ENCODE measurements at places on chromosomes 6 and 20.

GRCh38 chr6:2919401-2919800 is 16.3 kb upstream of the SERPINB9 start:
- no peaks in the 10 kb centered on the region for H3K4me1 ChIP-seq
- DNase-seq: no peak
- H3K27ac ChIP-seq: no peak overlapping the region
- no peak overlapping the region for H3K4me3 ChIP-seq

GRCh38 chr20:48657426-48658197 is 170.2 kb downstream of the PREX1 start:
- peak; percentile 69 for DNase-seq
- no peak overlapping the region for H3K27ac ChIP-seq
- H3K4me3 ChIP-seq: no peak overlapping the region
- no peaks in the 10 kb centered on the region for H3K36me3 ChIP-seq
- H3K4me1 ChIP-seq: no peaks in the 10 kb centered on the region
- H3K27me3 ChIP-seq: no peaks in the 10 kb centered on the region

GRCh38 chr20:39961637-39962244 is 727.3 kb downstream of the MAFB start:
- no peaks in the 10 kb centered on the region for H3K27me3 ChIP-seq
- no peaks in the 10 kb centered on the region for H3K36me3 ChIP-seq
- DNase-seq: no peak
- no peaks in the 10 kb centered on the region for H3K4me1 ChIP-seq

DNA sequence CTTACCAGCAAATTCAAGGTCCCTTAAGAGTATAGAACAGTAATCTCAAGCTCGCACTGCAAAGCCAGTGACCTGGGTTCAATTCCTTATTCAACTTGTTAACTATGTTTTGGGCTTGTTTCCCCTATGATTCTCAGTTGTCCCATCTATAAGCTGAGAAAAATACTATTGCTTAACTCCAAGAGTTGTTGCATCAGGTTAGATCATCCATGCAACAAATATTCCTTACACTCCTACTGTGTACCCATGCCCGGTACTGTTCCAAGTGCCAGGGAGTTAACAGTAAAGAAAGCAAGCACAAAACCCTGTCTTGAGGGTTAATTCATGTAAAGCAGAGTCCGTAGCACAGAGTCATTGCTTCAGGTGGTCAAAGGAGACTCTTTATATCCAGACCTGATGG is 247.3 kb downstream of the MAFB start:
- no peaks in the 10 kb centered on the region for H3K4me1 ChIP-seq
- no peak for DNase-seq
- H3K27ac ChIP-seq: no peak overlapping the region
- no peak overlapping the region for H3K4me3 ChIP-seq
- H3K27me3 ChIP-seq: no peaks in the 10 kb centered on the region
- H3K36me3 ChIP-seq: no peaks in the 10 kb centered on the region

DNA sequence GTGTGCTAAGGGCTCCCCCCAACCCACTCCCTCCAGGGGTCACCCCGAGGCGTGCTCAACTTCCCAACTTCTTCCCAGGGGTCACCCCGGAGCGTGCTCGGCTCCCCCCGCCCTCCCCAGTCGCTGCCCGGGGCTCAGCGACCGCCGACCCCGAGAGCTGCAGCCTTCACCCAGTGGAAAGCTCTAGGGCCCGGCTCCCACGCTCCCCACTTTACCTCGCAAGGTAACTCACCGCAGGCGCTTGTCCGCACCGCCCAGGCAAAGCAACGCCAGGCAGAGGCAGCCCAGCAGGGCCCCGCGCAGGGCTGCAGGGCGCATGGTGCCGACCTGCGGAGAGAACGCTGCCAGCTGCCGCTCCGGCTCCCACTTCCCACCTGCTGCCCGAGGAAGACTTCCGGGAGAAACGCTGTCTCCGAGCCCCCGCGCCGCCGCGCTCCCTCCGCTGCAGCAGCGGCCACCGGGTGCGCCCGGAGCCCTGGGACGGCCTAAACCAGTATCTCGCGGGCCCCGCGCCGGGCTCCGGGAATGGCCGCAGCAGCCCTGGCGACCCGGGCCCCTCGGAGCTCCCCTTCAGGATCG is 396 bp downstream of the RNASET2 start:
- H3K27ac ChIP-seq: peak overlapping the region; percentile 90
- no peaks in the 10 kb centered on the region for H3K4me1 ChIP-seq
- H3K4me3 ChIP-seq: peak overlapping the region; percentile 84
- H3K27me3 ChIP-seq: no peaks in the 10 kb centered on the region
- H3K36me3 ChIP-seq: no peaks in the 10 kb centered on the region
- no peak for DNase-seq

DNA sequence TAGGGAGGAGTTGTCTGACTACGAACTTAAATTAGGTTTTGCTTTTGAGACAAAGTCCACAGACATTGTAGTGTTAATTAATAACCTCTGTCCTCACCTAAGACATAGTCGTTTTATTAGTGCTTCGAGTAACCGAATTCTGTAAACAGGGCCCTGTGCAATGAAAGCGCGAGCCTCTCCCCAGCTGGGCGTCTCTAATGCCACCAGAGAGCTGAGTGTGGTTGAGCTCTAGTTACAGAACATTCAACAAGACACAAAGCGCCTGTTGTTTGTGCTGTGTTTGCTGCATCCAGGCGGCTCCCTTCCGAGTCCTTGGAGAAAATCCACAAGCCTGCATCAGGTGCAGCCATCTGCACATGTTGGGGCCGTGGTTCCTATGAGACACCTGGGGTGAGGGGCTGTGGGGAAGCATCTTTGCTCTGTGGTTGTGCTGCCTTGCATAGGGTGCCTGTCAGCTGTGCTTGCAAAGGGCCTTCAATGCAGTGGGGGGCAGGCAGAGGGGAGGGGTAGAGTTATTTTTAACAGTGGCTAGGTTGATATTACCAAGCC is 63.9 kb downstream of the CD164 start:
- no peaks in the 10 kb centered on the region for H3K4me1 ChIP-seq
- no peak for DNase-seq
- H3K27ac ChIP-seq: peak overlapping the region; percentile 64

DNA sequence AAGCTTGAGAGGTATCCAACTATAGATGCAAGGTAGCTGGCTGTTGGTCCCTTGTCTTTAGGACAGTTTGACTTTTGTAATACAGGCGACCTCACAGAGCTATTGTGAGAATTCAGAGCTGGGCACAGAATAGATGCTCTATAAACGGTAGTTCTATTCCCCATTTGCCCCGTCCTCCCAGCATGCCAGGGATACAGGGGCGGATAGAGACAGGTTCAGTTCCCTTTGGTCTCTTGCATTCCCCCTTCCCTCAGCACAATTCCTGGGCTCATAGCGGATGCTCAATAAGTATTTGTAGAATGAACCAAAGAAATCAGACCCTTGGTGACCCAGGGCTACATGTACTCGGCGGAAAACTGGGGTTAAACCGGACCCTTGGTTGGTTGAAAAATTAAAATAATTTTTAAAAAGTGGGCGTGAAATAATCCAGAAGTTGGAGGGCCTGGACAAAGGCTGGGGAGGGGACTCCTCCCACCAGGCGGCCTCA is 707 bp upstream of the TOP1 start:
- DNase-seq: no peak
- no peaks in the 10 kb centered on the region for H3K4me1 ChIP-seq
- H3K27ac ChIP-seq: peak overlapping the region; percentile 99
- no peaks in the 10 kb centered on the region for H3K27me3 ChIP-seq

GRCh38 chr6:83605517-83605916 is 93.2 kb downstream of the PRSS35 start:
- no peaks in the 10 kb centered on the region for H3K27me3 ChIP-seq
- H3K4me1 ChIP-seq: no peaks in the 10 kb centered on the region
- H3K27ac ChIP-seq: no peak overlapping the region
- no peaks in the 10 kb centered on the region for H3K36me3 ChIP-seq
- DNase-seq: no peak

DNA sequence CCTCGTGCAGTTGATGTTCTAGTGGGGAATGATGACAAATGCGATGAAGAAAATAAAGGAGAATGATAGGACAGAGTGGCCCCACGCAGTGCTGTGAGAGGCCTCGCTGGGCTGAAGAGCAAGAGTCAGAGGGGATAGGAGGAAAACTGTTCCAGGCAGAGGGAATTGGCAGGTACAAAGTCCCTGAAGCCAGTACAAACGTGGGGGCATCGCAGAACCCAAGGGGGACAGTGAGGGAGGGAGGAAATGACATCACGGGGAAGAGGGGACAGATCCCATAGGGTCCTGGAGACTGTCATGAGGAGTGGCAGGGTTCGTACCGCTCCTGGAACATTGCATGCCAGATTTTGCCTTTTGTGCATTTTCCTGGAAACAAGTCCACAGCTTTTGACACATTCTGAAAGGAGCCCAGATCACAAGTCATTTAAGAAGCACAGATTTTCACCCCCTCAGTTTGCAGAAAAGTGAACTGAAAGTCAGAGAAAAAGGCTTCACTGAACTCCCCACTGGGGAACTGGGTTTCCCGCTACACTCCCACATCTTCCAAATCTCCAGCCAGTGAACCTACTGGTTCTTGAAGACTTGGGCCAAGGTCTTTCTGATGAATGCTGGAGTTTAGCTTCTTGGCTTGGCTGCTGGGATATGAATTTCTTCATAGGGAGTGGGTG is 77.0 kb downstream of the SULF2 start:
- no peak overlapping the region for H3K27ac ChIP-seq
- H3K36me3 ChIP-seq: no peaks in the 10 kb centered on the region
- H3K4me1 ChIP-seq: no peaks in the 10 kb centered on the region
- H3K27me3 ChIP-seq: no peaks in the 10 kb centered on the region
- no peak overlapping the region for H3K4me3 ChIP-seq

GRCh38 chr6:52663120-52663935 is 7.6 kb upstream of the TMEM14A start:
- H3K27me3 ChIP-seq: no peaks in the 10 kb centered on the region
- no peak overlapping the region for H3K27ac ChIP-seq
- peak; percentile 35 for DNase-seq
- no peaks in the 10 kb centered on the region for H3K36me3 ChIP-seq
- peak overlapping the region; percentile 77 for H3K4me3 ChIP-seq
- no peaks in the 10 kb centered on the region for H3K4me1 ChIP-seq

- H3K36me3 ChIP-seq: no peaks in the 10 kb centered on the region
- H3K4me3 ChIP-seq: no peak overlapping the region
- DNase-seq: no peak
- no peak overlapping the region for H3K27ac ChIP-seq
- no peaks in the 10 kb centered on the region for H3K4me1 ChIP-seq
Observed at GRCh38 chr20:12821249-12821648, 187.5 kb upstream of the SPTLC3 start.

DNA sequence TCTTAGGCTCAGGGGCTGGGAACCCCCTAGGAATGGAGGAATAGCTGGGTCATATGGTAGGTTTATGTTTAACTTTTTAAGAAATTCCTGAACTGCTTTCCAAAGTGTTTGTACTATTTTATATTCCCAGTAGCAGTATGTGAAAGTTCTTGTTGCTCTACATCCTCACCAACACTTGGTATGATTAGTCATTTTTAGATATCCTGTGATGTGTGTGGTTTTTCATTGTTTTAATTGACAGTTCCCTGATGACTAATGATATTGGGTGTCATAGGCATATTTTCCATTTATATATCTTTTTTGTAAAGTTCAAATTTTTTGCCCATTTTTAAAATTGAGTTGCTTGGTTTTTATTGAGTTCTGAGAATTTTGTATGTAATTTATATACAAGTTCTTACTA is 72.3 kb downstream of the SLC16A10 start:
- no peak for DNase-seq
- H3K36me3 ChIP-seq: no peaks in the 10 kb centered on the region
- H3K27me3 ChIP-seq: no peaks in the 10 kb centered on the region
- H3K4me1 ChIP-seq: no peaks in the 10 kb centered on the region
- no peak overlapping the region for H3K4me3 ChIP-seq

- H3K4me3 ChIP-seq: no peak overlapping the region
- H3K27me3 ChIP-seq: no peaks in the 10 kb centered on the region
- H3K36me3 ChIP-seq: no peaks in the 10 kb centered on the region
- no peak for DNase-seq
- no peak overlapping the region for H3K27ac ChIP-seq
- no peaks in the 10 kb centered on the region for H3K4me1 ChIP-seq
Observed at GRCh38 chr20:60060593-60060992, 102.4 kb downstream of the CDH26 start.

DNA sequence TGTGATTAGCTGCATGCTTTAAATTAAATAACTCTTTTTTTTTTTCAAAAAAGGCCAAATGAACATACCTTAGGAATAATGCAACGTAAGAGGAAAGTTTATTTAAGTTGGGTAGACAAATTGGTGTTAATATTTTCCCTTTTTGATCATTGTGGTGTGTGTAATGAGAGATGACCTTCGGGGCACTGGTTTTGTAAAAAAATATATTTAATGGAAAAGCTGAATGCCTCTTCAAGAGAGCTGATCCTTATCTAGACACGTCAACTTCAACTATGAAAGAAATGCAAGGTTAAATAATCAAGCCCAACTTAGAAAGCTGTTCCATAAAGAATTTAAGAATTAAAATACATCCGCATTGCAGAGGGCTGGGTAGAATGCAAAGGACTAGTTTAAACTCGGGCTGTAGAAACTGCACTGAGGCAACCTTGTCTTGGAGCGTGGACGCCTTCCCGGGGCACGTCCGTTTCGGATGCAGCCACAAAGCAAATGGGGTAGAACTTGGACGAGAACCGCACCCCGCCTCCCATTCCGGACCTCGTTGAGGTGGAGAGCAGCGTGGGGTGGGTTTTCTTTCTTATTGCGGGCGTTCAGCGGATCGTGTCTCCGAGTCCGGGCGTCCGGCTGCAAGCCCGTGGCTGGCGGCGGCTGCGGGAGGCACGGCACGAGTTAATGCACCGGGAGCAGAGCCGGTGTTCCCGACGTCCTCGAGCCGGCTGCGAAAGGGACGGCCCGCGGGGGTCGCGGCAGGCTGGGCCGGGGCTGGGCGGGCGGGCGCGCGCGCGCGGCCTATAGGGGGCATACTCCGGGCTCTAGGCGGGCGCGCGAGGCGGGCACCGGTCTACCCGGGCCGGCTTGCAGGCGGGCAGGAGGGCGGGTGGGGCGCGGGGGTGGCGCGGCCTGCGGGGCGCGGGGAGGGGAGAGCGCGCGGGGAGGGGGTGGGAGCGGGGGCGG is 1.9 kb downstream of the JARID2 start:
- H3K27ac ChIP-seq: peak overlapping the region; percentile 93
- peaks cover 3% of the 10 kb centered on the region for H3K4me1 ChIP-seq
- no peaks in the 10 kb centered on the region for H3K36me3 ChIP-seq
- H3K4me3 ChIP-seq: peak overlapping the region; percentile 95
- H3K27me3 ChIP-seq: no peaks in the 10 kb centered on the region

DNA sequence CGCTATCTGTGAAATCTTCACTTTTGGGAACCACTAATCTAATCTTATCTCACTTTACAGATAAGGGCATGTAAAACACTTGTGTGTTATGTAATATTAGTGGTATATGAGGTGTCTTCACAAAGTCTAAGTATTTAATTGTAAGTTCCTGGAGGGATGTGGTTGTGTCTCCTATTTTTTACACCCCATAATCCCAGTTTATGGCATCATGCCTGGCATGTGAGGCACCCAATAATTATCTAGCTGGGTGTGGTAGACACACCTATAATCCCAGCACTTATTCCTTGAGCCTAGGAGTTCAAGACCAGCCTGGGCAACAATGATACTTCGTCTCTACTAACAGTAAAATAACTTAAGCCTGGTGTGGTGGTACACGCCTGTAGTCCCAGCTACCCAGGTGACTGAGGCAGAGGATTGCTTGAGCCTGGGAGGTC is 16.5 kb upstream of the TBCC start:
- H3K27me3 ChIP-seq: no peaks in the 10 kb centered on the region
- no peak overlapping the region for H3K27ac ChIP-seq
- no peaks in the 10 kb centered on the region for H3K4me1 ChIP-seq
- DNase-seq: no peak

All from breast epithelium (tissue), 4 donors.